Activated T-helper 1 cell treated with anti-CD3 and anti-CD28 coated beads, Interleukin-12 subunit alpha, Interleukin-12 subunit beta, Interleukin-2, Interleukin-4 antibody, amounts not matched to agents 30 ng/mL and 10 ng/mL and 1 ng/mL, durations not matched to agents 14 hours and 24 hours and 36 hours (primary cell): ENCODE measurements at places on chromosomes 3 and 15.

DNA sequence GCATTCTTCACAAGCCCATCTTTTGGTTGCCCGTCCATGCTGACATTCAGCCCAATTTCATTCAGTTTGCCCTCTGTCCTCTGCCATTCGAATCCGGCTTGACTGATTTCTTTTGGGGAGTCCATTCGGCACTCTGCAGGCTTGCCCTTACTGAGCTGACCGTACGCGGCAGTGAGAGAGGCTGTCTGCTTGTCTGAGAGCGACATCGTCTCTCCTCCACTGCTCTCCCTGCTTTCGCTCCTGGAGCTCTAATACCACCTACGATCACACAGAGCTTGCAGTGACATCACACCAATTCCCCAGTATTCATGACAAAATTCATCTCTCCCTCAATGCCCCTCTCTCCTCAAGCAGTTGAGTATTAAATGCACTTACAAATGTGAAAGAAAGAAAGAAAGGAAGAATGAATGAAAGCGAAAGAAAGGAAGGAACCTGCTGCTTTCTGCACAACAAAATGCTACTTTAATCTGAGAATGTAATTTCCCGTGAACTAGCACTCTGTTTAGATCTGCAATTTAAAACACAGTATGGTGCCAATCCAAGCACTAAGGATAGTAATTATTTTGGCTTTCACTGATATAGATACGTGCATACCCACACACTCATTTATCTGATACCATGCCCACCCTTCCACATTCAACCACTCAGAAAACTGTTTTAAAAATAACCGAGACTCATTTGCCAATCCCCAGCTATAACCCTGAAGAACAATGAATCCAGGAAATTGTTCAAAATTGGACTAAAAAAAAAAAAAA is 89.5 kb downstream of the DHX30 start:
- DNase-seq = no peak
- H3K36me3 ChIP-seq = peaks cover 19% of the 10 kb centered on the region
- no peak overlapping the region for H3K4me3 ChIP-seq
- no peak overlapping the region for H3K27ac ChIP-seq

DNA sequence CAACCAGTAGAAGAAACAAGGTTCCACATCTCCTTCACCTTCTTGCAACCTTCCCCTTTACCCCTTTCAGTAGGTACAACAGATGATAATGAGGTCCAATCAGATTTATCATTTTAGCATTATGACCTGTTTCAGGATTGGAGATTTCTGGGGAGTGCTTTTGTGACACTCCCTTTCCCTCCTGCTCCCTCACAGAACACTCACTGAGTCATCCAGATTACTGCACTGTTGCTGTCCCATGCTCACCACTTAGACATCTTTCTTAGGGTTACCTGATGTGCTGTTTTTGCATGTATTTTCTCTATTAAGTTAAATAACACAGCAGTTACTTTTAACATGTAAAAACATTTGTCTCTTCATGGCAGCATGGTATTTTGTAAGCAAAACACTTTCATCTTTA is 118.5 kb downstream of the MFSD1 start:
- no peak overlapping the region for H3K4me3 ChIP-seq
- no peak for DNase-seq
- H3K4me1 ChIP-seq = no peaks in the 10 kb centered on the region
- H3K27ac ChIP-seq = no peak overlapping the region

GRCh38 chr3:25485673-25486072 is 57.6 kb downstream of the RARB start:
- no peak for DNase-seq
- no peaks in the 10 kb centered on the region for H3K36me3 ChIP-seq
- no peak overlapping the region for H3K27ac ChIP-seq
- no peaks in the 10 kb centered on the region for H3K4me1 ChIP-seq
- no peak overlapping the region for H3K4me3 ChIP-seq

DNA sequence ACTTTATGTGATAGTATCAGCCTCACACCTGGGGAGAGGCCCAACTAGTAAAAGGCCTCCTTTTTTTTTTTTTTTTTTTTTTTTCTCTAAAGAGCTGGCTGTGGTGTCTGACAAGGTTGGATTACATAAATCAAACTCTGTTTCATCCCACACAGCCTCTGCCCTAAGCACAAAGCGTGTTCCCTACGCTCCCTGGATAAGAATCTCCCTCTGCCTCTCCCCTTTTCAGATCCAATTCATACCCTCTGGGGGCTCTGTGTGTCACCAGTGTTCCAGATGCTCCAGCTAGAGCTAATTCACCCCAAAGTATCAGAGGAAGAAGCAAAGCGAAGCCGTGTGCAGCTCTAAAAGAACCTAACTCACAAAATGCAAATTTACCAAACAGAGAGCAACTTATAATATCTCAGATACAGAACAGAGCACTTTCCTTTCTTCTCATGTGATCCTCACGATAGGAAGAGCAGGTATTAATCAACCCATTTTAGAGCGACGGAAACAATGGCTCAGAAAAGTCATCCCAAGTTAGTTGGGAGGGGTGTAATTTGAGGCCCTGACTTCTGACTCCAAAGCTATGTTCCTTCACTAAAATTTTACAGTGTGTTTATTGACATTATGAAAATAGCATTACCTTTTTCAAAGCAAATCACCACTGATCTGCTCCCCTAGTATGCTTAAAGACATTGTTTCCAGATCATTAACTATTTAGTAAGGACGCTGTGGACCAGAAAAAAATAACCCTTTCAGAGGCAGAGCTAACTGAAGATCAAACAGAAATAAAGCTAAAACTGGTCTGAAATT is 12.4 kb downstream of the BMF start:
- peaks cover 80% of the 10 kb centered on the region for H3K4me1 ChIP-seq
- no peak for DNase-seq
- H3K27ac ChIP-seq = peak overlapping the region; percentile 80

GRCh38 chr3:190854062-190854461 is 8.4 kb downstream of the GMNC start:
- H3K4me3 ChIP-seq = no peak overlapping the region
- no peaks in the 10 kb centered on the region for H3K4me1 ChIP-seq
- H3K27me3 ChIP-seq = peaks cover 2% of the 10 kb centered on the region
- DNase-seq = no peak

DNA sequence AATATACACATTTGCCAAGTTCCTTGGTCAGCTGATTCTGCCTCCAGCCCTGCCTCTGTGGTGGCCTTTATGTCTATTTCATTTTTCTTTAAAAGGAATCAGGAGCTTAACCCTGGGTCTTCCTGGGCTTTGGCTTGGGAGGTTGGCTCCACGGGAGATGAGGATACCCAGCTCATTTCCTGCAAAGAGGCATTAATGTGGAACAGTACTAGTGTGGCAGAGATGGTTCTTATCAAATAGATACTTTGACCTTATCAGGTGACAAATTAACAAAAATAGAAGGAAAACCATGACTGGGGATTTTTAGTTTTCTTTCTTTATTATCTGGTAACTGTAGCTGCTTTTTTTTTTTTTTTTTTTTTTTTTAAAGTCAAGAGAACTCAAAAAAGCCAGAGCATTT is 42.8 kb downstream of the BBS4 start:
- peaks cover 4% of the 10 kb centered on the region for H3K4me1 ChIP-seq
- no peak overlapping the region for H3K4me3 ChIP-seq
- H3K36me3 ChIP-seq = peaks cover 12% of the 10 kb centered on the region
- H3K27ac ChIP-seq = no peak overlapping the region
- no peak for DNase-seq

GRCh38 chr15:84594617-84595290 is 6.1 kb upstream of the ZSCAN2 start:
- no peaks in the 10 kb centered on the region for H3K36me3 ChIP-seq
- H3K27me3 ChIP-seq = peaks cover 9% of the 10 kb centered on the region
- no peak overlapping the region for H3K27ac ChIP-seq
- no peak for DNase-seq
